ENCODE measurements at places on chromosomes 3 and 15. TPM values are rescaled to one million over a fixed set of nuclear protein-coding genes. Genes with fewer than 3 reads are reported as not detected.

TMC3 gene
- total RNA-seq = not detected

- ATAC-seq = no peak
Measured at GRCh38 chr15:88342666-88343065, 86.1 kb upstream of the NTRK3 start.

DNA sequence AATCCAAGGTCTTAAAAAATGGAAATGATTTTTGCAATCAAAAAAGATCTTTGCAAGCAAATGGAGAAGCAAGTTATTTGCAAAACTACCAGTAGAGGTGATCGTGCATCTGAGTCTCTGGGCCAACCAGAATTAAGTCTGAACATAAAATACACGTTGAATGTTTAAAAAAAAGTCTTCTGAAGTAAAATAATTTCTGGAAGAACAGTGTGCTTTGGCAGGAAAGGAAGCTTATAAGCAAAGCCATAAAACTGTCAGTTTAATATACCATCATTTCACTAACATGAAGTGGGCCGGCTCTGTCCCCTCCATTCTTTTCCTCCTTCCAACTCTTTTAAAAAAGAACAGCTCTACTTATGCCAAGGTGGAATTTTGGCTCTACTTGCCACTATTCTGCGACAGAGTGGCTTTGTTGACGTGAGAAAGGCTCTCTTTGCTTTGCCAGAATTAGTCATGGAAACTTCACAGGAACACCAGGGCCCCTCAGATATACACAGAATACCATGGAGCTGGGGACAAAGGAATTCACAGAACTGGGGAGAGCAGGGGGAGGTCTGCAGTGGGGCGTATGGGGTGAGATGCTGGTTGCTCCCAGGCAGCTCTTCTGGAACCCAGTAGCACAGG lies 29.8 kb downstream of the FSTL1 start:
- ATAC-seq = no peak

- no peak for ATAC-seq
Measured at GRCh38 chr3:156434921-156435320, 120.0 kb downstream of the SSR3 start.

VPS33B gene
- total RNA-seq = 23.4 TPM

GRCh38 chr15:62994975-62995681 lies 47.4 kb upstream of the TPM1 start:
- ATAC-seq = no peak

DNA sequence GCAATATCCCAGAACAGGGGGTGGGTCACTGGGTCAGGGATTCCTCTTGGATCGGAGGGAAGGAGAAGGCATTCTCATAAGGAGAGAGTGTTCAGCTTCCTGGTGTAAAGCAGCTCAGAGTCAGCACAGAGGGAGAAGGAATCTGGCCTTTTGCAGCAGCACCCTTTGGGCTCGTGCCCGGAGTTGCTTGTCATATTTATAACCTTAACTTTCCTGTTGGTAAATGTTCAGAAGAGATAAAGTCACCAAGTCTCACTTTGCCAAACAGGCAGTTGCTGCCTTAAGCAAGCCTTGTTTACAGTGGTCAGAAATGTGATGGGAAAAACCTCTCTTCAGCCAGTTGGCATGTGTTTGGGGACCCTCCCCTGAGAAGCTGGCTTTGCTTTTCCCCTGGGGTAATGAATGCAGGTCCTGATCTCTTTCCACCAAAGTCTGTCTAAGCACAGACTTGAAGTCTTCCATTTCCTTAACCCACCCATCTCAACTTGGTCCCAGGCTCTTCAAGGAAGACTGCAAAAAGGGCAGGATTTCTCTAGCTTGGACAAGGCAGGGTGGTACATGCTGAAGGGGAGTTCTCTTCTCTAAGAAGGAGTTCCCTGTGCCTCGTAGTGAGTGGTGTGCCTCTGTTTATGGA lies 206.9 kb upstream of the BHLHE40 start:
- no peak for ATAC-seq

GRCh38 chr3:58478781-58479180 lies 13.1 kb upstream of the KCTD6 start:
- ATAC-seq = no peak

- no peak for ATAC-seq
Measured at GRCh38 chr15:24955531-24955921, 739 bp downstream of the SNRPN start.

GRCh38 chr3:8891774-8892173 lies 71.5 kb downstream of the RAD18 start:
- ATAC-seq = no peak

CILP gene
- 0.05 TPM for total RNA-seq

GRCh38 chr3:182618981-182619591 lies 174.2 kb upstream of the ATP11B start:
- ATAC-seq = peak; percentile 66

DNA sequence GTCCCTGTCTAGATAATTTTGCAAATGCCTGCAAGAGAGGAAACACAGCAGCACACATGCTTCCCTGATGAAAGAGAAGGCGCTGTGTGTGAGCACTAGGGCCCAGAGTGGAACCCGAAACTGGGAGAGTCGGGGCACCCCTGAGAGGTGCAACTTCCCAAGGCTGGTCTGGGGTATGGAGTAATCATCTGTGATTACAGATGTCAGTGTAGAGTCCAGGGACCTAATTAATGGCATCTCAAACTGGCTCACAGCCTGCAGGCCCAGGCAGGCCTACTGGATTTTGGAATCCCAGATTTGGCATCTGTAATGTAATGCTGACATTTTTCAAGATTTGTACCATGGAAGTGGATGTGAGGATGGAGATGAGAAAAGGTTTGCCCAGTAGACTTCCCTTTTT lies 29.4 kb downstream of the PGPEP1L start:
- no peak for ATAC-seq

DNA sequence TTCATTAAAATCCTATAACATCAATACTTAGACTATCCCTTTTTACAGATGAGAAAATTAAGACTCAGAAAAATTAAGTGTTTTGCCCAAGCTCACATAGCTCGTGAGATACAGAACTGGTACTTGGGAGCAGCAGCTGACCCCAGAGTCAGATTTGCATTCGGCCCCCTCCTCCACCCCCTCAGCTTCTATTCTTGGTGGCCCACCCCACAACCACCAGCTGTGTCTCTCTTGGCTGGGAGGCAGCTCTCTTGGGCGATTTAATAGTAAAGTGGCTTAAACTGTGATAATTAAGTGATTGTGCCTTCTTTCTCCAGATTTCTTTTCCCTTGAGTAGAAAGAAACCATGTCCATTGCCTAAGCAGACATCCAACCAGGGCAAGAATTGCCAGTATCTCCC lies 203.6 kb upstream of the PDZRN3 start:
- ATAC-seq = no peak

DNA sequence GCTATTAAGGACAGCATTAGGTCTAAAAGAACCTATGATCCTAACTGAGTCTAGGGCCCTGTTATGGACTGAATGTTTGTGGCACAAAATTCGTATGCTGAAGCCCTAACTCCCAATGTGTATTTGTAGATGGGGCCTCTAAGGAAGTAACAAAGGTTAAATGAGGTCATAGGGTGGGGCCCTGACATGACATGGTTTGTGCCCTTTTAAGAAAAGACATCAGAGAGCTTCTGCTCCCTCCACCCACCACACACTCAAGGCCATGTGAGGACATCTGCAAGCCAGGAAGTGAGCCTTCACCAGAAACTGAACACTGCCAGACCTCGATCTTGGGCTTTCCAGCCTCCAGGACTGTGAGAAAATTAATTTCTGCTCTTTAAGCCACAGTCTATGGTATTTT lies 49.2 kb downstream of the PHC3 start:
- peak; percentile 51 for ATAC-seq

LCTL gene
- total RNA-seq = not detected

- ATAC-seq = peak; percentile 79
Measured at GRCh38 chr3:18657858-18658820, 233.0 kb upstream of the SATB1 start.

C3orf38 gene
- 33.3 TPM for total RNA-seq

KCNMB3 gene
- 0.69 TPM for total RNA-seq

MAP6D1 gene
- 2.0 TPM for total RNA-seq

DCP1A gene
- total RNA-seq = 38.1 TPM

ZNF80 gene
- 0.29 TPM for total RNA-seq

PEX11A gene
- 2.1 TPM for total RNA-seq

DNA sequence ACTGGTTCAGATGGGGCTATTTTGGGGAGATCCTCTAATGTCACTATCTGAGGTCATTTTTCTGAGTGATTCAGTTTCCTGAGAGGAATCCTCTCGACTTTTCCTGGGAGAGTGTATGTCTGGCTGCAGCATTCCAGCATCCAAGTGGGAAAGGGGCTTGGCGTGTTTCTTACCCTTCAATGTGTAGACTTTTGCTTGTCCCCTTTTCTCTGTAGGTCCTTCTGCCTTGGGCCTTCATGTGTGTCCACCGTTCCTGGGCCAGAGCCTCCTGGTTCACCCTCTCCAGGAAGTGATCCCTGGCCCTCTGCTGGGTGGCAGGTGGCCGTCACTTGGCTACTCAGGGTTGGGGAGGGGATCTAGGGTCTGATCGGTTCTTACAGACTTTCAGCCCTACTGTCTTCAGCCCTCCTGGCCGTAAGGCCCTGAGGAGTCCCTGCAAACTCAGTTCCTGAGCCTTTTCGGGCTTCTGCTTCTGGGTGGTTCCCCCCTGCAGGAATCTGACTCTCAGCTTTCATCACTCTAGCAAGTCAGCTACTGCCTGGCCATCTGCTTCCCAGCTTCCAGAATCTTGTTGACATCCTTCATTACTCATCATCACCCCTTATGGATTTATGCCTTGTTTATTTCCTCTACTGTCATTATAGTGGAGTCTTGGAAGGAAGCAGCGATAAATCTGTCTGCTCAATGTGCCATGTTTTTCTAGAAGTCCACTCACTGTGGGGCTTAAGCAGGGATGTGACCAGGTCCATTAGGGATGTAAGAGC lies 36.5 kb downstream of the GOLGA6L10 start:
- ATAC-seq = no peak

DNA sequence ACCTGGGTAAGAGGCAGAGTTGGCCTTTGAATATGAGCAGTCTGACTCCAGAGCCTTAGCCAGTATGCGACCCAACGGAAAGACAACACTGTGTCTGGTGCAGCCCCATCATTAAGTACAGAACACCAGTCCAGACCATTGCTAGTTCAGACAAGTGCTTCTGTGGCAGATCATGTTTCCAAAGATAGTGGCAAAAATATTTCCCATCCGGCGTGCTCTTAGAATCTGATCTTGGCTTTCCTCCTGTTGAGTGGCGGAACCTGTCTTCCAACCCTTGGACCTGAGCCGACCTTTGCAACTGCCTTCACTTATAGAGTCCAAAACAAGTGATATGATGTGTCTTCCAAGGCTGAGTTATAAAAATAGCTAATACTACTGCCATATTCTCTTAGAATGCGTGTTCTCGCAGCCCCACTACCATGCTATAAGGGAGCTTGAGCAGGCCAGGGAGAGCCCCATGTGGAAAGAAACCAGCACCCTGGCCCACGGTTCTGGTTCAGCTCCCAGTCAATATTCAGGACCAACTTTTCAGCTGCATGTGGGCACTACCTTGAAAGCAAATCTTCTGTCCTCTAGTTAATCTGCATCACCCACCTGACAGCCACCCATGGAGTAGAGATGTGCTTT lies 322.4 kb upstream of the SLCO3A1 start:
- ATAC-seq = no peak

DNA sequence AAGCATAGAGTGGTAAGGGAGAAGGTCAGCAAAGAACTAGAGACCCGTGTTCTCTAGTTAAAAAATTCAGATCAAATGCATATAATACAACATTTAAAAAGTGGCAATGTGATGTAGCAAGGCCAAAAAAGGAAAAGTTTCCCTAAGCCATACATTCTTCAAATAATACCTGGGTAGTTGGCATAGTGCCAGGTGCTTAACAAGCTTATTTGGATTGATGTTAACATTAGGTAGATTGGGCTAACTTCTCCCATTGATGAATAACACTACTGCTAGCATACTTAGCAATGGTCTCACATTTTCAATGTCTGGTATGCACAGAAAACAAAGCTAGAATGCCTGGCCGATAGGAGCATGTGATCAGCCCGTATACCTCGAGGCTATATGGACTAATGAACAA lies 283.6 kb upstream of the RARB start:
- ATAC-seq = no peak

GRM2 gene
- total RNA-seq = 0.45 TPM

MME gene
- total RNA-seq = not detected

DNA sequence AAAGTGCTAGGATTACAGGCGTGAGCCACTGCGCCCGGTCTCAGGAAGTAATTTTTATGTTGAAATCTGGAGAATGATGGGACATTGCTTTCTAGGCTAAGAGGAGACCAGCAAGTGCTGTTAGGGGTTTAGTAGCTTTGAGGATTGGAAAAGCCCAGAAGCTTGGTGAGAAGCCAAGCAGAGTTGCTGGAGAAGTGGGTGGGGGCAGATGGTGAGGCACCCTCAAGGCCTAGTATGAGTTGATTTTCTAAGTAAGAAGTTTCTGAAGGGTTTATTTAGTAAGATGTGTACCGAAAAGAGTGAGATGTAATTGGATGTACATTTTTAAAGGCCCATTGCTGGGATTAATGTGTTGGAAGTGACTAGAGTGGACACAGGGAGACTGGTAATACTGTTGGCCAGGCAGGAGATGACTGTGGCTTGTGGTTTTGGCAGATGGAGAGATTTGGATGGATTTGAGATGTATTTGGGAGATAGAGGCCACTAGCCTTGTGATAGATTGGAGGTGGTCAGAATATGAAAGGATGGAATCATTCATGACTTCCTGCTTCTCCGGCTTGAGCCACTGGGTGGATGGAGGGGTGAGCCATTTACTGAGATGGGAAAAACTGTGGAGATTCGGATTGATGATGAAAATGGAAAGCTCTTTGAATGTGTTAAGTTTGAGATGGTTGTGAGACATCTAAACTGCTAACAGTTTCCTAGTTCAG lies 2.3 kb downstream of the LRRC28 start:
- peak; percentile 11 for ATAC-seq

DNA sequence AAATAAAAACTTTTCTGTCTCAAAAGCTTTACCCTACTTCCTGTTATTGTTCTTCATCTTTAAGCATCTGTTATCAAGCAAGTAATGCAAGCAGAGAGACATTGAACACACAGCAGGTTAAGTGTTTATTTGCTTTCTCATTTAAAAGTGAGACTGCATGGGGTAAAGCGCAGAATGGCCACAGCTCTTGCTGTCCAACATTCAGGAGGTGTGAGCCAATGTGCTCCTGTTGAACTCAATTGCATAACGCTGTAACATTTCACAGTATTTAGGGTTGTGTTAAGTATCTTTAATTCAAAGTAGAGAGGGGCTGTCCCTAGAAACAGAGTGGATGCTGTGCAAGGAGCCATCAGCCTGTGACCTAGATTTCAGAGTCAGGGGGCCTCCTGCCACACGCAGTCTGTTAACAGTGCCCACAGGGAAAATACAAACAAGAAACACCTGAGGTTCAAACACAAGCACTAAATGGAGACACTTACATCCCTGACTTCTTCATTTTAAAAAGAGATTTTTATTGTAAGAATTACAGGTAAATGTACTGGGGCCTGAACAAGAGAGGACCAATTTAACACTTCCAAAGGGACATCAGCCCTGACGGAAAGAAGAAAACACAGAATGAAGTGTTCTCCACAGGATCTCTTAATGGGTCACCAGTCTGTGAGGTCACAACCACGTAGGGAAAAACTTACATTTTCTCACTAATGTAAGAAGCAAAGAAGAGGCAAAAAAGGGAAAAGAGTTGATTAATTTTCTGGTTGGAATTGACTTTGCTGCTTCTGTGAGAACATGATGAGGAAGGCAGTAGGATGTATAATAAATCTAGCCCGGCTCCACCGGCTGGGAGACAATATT lies 815.1 kb downstream of the VGLL3 start:
- ATAC-seq = no peak

- no peak for ATAC-seq
Measured at GRCh38 chr15:85362436-85363081, 17.8 kb upstream of the AKAP13 start.

- no peak for ATAC-seq
Measured at GRCh38 chr15:99123713-99124451, 19.0 kb downstream of the SYNM start.

GRCh38 chr15:68503213-68503612 lies 71.2 kb upstream of the ITGA11 start:
- no peak for ATAC-seq
